ENCODE measurements at places on chromosomes 5 and 9.

DNA sequence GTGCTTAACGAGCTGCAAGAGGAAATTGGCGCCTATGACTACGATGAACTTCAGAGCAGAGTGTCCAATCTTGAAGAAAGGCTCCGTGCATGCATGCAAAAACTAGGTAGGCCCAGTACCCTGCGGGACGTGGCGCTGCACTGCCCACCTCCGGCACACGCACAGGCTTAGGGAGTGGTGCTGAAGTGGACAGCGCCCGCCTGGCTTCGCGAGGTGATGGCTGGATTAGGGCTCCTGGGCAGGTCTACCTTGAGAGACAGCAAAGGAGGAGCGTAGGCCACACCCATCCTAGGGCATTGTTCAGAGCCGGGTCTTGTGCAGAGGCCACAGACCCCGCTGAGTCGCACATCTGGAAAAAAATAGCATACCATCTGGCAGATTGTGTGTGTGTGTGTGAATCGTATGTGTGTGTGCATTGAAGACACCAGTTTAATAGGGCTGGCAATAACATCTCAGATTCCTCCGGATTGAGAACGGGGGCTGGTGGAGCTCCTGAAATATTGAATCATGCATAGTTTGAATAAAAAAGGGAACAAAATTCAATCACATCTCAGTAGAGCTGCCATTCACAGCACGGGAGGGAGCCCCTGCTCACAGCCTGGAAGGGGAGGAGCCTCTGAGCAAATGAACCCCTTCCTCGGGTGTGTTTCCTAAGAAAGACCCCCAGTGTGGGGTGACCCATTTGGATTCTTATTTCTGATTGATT is 11.1 kb downstream of the OLFM1 start:
- no peak for DNase-seq

GRCh38 chr5:67240846-67241245 is 44.2 kb upstream of the CD180 start:
- no peak for DNase-seq

GRCh38 chr5:173915310-173916014 is 27.3 kb downstream of the CPEB4 start:
- no peak for DNase-seq

GRCh38 chr5:78327761-78328510 is 32.5 kb upstream of the SCAMP1 start:
- DNase-seq, result no peak

DNA sequence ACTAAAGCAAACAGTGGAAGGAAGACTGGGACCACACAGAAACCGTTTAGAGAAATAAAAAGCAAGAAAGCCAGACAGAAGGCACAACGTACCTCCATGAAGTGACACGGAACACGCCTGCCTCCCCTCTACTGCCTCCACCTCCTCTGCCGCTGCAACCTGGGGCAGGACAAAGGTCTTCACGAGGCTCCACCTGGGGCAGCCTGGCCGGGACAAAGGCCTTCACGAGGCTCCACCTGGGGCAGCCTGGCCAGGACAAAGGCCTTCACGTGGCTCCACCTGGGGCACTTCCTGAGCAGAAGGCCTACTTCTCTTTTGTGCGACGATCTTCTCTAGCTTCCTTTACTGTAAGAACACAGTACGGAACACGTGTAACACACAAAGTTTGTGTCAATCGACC is 11.7 kb downstream of the QSOX2 start:
- DNase-seq, result no peak

DNA sequence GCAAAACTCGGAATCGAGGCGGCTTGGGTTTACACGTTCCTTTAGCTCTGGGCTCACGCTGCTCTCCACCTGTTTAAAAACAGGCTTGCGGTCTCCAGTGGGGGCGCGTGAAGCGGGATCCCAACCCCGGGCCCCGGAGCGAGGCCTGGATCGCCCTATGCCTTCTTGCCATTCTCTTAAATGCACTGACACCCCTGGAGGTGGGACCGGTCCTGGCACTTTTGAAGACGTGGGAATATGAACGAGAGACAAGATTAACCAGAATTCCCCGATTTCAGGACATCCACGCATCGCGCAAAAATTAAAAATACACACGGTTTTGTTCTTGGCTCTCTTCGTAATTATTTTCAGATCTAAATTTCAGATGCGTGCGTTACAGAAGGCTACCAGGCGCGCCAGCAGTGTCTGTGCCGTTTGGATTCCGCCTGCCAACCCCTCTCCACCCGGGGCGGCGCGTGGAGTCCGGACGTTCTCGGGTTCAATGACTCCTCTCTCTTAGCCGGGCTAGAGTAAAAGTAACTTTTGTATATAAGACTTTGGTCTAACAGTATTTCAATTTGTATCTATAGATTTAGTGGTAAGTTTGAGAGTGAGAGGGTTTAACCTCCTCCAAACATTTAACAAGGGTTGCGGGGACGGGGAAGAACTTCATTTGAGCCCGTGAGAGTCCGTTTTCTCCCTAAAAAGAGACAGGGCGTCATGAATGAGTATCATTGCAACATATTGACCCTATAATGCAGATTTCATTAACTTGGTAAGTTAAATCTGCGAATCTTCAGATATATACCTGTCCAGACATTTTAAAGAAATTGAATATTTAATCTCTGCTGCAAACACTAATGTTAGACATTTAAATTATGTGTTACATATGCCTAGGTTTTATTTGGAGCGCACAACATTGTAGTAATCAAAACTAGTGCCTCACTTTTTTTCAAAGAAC is 3.8 kb downstream of the FOXD1 start:
- no peak for DNase-seq

GRCh38 chr9:2228132-2228531 is 213.0 kb downstream of the SMARCA2 start:
- no peak for DNase-seq

DNA sequence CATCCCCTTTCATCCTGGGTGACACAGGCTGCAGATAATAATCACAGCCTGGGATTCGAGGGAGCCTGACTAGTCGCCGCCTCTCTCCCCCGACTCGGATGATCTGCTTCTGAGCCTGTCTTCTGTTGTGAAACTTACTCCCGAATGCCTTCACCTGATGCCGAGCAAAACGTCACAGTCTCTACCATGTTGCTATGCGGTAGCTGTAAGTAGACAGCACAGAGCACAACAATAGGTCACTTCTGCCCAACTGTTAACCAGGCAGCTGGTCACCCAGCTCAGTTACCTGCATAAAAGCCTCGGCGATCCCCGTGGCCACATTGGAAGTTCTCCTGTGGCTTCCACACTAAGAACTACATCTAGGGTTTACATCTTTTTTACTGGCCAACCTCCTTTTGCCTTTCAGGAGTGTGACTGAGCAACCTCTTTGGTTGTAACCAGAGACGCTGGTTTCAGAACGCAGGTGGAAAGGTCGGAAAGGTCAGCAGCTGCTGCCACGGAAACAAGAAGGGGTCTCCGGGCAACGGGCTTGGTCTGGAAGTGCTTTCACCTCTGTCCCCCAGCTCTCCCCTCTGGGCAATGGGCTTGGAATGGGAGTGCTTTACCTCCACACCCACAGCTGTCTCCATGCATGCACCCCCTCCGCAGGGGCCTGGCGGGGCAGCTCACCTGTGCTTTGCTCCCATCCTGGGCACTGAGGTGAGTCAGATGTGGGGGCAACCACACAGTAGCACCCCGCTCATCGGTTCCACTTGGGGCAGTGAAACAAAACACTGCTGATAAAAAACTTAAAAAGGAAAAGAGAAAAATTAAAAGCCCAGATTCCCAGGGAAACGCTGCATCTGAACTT is 7.6 kb upstream of the PPP1R26 start:
- no peak for DNase-seq

GRCh38 chr5:104793755-104794080 is 1231.1 kb upstream of the NUDT12 start:
- no peak for DNase-seq

GRCh38 chr5:34924462-34924765 is 4.9 kb upstream of the DNAJC21 start:
- DNase-seq, result no peak

DNA sequence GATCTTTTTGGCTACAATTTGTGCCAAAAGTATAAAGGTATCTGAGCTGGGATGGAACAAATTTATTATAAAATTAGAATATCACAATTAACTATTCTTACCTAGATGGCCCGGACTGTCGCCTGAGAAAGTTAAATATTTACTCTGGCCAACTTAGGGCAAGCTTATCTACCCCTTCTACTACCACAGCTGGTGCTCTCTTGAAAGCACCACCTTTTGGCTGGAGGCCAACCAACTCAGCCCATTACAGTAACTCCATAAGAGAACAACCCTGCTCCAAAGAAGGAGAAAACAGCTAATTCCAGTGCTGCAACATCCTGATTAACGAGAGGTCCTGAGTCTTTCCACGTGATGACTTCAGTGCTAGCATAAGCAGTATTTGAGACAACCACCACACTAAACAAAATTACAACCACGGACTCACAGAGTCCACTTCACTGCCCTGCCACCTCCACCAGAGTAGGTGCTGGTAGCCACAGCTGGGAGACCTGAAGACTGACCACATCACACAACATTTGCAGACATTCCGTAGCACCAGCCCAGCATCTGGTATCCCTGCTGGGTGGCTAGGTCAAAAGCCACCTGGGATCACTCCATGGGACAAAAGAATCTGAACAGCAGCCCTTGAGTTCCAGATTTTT is 43.2 kb downstream of the RGMB start:
- DNase-seq, result no peak

- peak; percentile 34 for DNase-seq
Measured at GRCh38 chr5:43631182-43631910, 28.4 kb downstream of the NNT start.

- no peak for DNase-seq
Measured at GRCh38 chr9:95667789-95668188, 151.0 kb upstream of the PTCH1 start.

- DNase-seq, result no peak
Measured at GRCh38 chr9:97987487-97987886, 4.3 kb downstream of the ANP32B start.

DNA sequence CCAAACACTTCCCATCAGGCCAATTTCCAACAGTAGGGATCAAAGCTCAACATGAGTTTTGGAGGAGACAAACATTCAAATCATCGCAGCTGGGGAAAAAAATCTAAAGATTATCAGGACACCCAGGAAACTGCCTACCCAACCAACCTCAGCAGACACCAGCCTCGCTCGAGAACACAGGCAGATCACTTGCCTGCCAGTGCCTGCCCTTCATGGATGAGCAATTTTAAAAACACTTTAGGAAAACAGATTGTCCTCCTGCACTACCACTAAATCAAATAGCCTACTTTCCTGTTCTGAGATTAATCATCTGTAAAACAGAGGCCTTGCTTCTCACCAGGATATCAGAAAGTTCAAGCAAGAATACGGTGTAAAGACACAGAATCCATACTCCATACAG is 14.7 kb upstream of the TMEM174 start:
- no peak for DNase-seq

- no peak for DNase-seq
Measured at GRCh38 chr5:175680463-175680862, 22.6 kb downstream of the HRH2 start.

GRCh38 chr9:93028448-93029006 is 30.0 kb upstream of the SUSD3 start:
- no peak for DNase-seq

DNA sequence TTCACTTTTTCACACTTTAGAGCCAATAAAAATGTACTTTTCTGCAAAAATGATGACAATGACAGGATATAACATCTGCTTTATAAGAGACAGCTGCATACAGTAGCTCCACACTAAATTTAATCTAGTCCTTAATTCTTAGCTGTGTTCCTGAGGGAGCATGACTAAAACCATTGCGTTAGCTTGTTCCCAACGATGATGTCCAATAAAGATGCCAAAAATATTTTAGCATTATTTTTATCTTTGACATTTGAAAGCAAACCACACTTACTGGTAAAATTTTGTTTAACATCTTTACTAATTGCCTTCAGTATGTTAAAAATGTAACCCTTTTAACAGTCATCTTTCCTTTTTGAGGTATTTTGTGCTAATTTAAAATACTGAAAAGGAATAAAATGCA is 382.7 kb downstream of the CHSY3 start:
- no peak for DNase-seq

DNA sequence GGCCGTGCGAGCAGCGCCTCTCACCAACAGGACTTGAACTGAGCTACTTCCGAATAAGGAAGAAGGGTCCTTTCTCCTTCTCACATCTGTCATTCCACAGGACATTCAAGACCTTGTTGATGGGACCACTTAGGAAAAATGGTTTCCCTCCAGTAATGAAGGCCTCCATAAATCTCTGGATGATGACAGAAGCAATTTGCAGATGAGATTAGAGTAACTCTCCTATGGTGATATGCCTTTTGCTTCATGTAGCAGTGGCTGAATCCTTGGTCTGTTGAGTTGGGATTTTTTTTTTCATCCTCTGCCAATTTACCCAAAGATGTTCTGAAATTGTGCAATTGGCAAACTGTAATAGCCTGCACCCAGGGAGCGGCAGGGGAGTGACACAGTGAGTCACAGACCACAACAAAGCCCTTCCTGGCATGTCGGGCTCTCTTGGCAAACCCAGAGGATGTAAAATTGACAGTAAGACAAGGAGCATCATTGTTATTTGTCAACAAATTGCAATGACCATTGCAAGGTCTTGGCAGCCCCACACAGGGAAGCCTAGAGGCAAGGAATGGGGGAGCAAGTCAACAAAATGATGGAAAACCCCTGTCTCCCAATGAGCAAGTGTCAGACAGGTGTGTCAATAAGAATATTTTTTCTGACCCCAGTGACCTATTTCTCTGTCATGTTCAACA is 275.9 kb downstream of the ACTL7B start:
- DNase-seq, result no peak

- no peak for DNase-seq
Measured at GRCh38 chr5:1161108-1161832, 40.1 kb upstream of the SLC6A19 start.

- no peak for DNase-seq
Measured at GRCh38 chr9:136496181-136496580, 13.3 kb upstream of the SEC16A start.

DNA sequence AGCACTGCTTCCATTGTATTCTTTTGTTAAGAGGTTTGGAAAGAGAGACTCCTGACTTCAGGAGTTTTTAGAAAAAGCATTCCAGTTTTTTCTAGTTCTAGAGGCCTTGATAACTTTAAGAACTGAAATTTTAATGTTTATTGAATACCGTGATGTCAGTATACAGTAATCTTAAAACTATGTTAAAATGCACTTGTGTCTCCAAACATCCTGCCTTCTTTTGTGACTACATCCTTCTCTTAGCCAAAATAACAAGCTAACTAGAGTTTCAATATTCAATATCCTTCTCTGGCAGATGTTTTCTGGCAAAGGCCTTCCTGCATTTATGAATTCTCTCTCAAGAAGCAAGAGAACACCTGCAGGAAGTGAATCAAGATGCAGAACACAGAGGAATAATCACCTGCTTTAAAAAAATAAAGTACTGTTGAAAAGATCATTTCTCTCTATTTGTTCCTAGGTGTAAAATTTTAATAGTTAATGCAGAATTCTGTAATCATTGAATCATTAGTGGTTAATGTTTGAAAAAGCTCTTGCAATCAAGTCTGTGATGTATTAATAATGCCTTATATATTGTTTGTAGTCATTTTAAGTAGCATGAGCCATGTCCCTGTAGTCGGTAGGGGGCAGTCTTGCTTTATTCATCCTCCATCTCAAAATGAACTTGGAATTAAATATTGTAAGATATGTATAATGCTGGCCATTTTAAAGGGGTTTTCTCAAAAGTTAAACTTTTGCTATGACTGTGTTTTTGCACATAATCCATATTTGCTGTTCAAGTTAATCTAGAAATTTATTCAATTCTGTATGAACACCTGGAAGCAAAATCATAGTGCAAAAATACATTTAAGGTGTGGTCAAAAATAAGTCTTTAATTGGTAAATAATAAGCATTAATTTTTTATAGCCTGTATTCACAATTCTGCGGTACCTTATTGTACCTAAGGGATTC is 43.1 kb downstream of the NDFIP1 start:
- DNase-seq, result peak; percentile 40

GRCh38 chr5:172493002-172493401 is 38.7 kb upstream of the SH3PXD2B start:
- no peak for DNase-seq

GRCh38 chr5:56649569-56649968 is 165.8 kb upstream of the MAP3K1 start:
- no peak for DNase-seq
